Kasumi-1 (cell line): ENCODE measurements at places on chromosomes 11 and 22.

DNA sequence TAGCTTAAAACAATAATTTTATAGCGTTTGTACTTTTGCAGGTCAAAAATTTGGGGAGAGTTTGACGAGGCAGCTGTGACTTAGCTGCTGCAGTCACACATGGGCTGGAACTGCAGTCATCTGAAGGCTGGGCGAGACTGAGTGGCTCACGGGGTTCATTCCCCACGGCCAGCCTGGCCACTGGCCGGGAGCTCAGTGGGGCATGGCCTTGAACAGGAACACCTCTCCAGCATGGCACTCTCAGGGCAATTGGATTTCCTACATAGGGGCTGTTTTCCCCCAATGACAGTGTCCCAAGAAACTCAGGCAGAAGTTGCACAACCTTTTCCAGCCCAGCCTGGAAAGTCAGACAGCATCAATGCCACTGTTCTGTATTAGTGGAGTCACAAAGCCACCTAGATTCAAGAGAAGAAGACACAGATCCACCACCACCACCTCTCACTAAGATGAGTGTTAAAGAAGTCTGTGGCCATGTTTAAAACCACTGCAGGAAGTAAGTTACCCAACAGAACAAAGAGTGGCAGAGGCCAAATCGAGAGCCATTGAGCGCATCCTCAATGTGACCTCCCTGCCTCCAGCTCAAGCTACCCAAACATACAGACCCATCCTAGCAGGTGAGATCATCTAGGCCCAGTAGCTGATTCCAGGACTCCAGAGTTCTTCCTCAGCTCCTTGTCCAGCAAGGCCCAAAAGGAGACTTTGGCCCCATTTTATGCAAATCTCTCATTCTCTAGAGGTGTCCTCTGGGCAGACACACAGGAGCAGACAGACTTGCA, 618.7 kb upstream of the CADM1 start:
- DNase-seq: no peak

DNA sequence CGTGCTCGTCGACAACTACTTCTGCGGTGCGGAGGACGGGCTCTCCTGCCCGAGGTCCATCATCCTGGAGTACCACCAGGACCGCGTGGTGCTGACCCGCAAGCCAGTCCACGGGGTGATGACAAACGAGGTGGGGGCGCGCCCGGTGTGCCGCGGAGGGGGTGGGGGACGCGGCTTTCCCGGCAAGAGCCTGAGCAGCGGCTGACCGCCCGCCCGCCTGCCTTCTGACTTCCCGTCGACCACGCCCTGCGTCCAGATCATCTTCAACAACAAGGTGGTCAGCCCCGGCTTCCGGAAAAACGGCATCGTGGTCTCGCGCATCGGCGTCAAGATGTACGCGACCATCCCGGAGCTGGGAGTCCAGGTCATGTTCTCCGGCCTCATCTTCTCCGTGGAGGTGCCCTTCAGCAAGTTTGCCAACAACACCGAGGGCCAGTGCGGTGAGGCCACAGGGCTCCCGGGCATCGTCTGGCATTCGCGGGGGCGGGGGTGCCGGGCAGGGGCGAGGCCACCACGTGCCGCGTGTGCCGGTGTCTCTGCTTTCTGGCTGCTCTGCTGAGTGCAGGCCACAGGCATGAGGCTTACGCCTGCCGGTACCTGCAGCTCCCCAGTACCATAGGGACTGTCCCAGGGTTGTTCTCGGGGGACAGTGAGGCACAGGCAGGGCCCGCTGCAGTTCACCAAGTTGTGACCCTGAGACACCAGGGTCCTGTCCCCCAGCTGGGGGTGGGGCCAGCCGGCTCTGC, 28.5 kb upstream of the MUC5B start:
- DNase-seq: no peak

GRCh38 chr11:17496406-17496805, 19.8 kb upstream of the ABCC8 start:
- DNase-seq: no peak

DNA sequence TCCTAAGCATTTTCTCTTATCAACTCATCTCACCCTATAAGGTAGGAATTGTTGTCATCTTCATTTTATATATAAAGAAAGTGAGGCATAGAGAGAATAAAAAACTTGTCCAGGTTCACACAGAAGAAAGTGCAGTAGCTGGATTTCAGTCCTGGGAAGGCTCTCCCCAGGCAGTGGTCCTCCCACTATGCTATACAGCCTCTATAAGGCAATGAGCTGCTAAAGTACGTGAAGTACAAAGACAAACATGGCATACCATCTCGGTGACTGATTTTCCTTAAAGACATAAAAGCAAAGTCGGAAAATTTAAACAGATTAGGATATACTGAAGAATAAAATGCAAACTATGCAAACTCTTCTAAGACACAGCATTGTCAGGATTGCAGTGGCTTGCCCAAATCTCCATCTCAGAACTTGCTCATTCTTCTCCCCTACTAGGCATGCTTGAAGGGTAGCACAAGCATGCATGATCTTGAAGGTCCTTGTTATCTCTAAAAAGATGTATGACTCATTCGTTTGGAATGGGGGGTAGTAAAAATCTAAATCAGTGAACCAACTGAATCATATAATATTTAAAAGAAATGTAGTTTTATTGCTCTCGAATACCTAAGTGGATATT, 97.8 kb upstream of the CSNK2A3 start:
- DNase-seq: no peak
